Pancreas (tissue), 10 donors: ENCODE measurements at places on chromosomes 6 and 20.

- peak; percentile 94 for DNase-seq
Observed at GRCh38 chr6:166381733-166382499, 824 bp downstream of the MPC1 start.

- no peak for DNase-seq
Observed at GRCh38 chr6:142918339-142919042, 26.5 kb downstream of the HIVEP2 start.

GRCh38 chr6:150987371-150987828 is 121.9 kb downstream of the MTHFD1L start:
- no peak for DNase-seq

DNA sequence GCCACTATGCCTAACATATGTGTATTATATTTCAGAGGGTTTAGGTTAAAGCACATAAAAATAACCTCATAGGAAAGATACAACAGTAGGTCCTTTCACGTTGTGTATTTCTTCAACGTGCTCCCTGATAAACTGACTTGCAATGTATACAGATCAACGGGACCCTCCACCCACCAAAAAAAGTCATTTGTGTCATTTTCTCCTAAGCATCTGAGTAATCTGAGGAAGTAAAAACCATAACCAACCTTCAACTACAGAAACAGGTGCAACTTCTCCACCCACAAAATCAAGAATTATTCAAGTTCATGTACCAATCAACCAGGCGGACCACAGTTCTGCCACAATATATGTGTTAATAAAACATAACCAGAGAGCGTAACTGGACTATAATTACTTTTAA is 54.9 kb upstream of the NHSL1 start:
- no peak for DNase-seq

DNA sequence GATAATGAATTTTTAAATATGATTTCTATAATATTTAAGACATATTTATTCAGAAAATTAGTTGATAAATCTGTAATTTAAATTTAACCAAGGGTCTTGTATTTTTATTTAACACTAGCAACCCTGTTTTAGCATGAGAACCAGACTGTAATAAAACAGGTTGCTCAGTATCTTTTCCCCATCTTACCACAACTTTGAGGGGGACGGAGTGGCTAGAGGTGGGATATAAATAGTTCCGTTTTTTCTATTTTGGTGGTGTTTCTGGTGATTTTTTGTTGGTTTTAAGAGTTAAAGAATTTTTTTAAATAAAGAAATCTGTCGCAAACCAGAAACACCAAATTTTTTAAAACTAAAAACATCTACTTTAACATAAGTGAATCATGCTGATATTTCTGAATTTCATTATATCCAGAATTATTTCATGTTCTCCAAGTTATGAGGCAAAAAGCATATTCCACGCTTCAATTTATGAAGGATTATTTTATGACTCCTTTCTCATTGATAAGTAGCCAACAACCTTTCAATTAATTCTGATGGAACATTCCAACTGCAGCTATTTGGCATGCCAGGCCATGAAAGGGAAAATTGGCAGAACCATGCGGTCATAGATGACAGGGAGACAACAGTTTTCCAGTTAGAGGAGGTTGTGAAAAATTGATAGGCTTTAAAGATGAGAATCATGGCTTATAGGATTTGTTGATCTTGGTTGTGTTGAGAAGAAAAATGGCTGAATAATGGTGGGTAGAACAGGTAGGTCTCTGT is 151.9 kb upstream of the CARMIL1 start:
- DNase-seq: no peak

DNA sequence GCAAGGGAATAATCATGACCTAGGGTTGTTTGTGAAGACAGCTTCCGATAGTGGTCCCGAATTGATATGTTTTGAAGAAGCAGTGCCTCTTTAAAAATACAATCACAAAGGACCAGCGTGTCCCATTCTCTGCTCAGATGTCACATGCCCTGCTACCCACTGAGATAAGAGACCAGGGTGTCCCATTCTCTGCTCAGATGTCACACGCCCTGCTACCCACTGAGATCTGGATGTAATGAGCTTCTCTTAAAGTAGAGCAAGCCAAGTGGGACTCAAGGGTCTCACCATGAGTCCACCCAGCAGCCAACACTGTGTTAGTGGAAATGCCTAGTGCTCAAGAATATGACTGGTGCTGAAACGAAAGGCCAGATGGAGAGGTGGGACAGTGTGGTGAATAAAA is 22.2 kb downstream of the RIN2 start:
- DNase-seq: no peak

DNA sequence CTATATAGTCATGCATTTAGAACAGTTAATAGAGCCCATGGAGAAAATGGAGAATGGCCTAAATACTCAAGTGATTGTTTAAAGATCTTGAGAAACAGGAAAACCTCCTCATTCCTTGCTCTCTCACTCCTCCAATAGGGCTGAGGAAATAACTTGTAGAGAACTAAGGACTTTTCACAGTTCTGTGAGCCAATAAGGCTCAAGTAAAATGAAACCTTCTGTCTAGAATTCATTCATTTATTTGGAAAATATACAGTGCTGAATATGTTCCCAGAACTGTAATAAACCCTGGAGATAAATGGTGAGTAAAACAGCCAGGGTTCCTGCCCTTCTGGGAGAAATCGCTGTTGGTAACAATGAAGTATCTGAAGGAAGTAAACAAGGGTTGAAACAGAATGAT is 35.3 kb downstream of the ELOVL2 start:
- DNase-seq: no peak

DNA sequence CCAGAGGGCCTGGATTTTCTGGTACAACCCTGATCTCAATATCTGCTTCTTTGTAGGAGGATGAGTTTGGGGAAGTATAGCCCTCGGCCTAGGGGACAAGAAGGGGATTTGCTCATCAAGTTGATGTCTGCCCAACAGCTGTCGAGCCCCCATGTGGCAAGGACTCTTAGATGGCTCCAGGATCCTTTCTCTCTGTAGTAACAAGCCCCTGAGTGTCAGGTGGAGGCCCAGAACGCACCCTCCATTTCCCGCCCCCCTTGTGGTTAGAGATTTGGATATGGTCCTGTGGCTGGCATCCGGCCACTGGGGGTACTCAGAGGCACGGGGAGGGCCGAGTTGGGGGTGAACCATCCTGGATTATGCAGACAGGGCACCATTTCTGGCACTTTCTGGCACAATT is 50.1 kb downstream of the CTCFL start:
- no peak for DNase-seq

DNA sequence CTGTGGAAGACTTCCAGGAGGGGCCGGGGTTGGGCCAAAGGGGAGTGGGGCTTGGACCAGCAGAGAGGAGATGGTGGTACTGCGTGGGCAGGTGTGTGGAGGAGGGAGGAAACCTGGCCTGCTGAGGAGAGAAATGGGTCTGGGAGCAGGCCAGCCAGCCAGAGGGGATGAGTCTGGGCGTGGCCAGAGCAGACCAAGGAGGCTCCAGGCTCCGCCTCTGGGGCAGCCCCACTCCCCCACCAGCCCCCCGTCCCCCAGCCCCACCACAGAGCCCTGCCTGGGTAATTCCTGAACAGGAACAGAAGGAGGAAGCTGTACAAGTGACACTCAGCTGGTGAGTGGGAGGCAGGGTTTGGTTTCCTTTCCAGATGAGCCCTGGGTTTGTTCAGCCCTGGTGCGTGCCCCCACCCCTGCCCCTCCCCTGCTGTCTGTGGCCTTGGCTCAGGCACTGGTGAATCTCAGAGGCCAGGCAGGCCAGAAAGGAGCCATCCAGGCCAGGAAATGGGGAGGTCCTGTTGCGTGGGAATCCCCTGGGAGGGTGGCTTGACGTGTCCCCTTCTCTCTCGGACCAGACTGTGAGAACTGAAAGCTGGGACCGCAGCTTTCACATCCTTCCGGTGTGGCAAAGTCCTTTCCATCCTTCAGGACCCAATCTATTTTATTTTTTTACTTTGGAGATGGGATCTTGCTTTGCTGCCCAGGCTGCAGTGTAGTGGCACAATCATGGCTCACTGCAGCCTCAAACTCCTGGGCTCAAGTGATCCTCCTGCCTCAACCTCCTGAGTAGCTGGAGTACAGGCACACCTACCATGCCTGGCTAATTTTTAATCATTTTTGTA is 9.4 kb upstream of the SRC start:
- DNase-seq: no peak

DNA sequence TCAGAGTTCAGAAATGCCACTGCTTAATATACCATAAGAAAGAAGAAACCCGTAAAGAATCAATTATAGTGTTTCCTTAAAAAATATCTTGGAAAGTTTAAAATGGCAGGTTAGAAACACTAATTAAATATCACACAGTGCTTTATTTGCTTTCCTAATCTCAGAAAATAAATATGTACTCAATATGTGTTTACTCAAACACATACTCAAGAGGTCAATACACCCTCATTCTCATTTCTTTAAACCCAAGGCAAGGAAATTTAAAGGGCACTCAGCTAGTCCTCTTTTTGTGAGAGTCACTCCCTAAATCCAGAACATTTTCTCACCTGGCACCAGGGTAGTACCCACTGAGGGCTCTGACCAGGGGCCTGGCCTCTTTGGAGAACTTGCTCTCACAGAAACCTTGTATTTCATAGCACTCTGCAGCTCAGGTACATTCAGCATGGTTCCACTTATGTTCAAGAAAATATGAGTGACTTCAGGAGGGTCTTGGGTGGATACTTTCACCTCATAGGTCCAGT is 38.2 kb downstream of the ROS1 start:
- no peak for DNase-seq

- no peak for DNase-seq
Observed at GRCh38 chr6:6651335-6651734, 62.8 kb downstream of the LY86 start.

- DNase-seq: no peak
Observed at GRCh38 chr6:100235631-100236030, 229.1 kb downstream of the SIM1 start.

GRCh38 chr6:130885392-130886192 is 58.4 kb downstream of the SMLR1 start:
- DNase-seq: no peak

DNA sequence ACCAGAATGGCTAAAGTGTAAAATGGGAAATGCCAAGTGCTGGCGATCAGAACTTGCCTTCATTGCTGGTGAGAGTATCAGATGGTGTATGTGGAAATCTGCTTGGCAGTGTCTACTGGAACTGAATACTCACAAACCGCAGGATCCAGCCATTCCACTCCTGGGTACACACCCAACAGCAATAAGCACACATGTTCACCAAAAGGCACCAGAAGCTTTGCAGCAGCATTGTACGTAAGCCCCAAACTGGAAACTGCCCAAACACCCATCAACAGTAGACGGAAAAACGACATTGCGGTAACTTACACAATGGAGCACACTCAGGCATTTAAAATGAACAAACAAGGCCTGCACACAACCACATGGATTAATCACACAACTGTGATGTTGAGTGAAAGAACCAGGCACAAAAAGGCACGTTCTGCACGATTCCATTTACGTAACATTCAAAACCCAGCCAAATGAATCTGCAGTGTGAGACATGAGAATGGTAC is 37.3 kb upstream of the BPIFA2 start:
- no peak for DNase-seq

DNA sequence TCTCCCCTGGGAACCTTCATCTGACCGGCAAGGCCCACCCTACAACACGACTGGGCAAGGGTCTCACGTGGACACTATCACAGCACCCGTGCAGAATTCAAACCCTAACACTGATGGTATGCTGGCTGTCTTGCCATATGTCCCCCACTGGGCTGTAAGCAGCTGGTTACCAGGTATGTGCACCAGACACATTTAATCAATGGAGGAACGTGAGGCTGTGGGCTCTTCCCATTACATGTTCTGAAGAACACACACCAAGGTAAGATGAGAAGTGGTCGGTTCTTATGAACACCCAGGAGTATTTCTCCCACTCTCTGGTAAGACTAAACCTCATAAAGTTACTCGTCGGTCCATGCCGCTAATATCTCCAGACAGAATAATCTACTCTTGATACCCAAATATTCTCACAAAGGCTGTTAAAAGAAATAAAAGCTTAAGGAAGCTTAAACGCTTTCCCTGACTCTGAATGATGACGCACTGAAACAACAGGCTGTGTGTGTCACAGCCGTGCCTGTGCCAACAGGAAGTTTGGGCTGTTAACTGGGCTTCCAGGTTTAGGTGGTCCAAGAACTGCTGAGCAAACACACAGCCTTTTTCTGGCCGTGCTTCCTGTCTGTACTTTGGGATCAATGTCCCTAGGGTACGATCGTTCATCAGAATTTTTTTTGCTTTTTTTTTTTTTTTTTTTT is 75.3 kb downstream of the SLC23A2 start:
- peak; percentile 45 for DNase-seq

GRCh38 chr6:152983637-152984512 is 1.0 kb upstream of the FBXO5 start:
- peak; percentile 96 for DNase-seq

- DNase-seq: no peak
Observed at GRCh38 chr20:24382331-24382730, 87.1 kb upstream of the SYNDIG1 start.

DNA sequence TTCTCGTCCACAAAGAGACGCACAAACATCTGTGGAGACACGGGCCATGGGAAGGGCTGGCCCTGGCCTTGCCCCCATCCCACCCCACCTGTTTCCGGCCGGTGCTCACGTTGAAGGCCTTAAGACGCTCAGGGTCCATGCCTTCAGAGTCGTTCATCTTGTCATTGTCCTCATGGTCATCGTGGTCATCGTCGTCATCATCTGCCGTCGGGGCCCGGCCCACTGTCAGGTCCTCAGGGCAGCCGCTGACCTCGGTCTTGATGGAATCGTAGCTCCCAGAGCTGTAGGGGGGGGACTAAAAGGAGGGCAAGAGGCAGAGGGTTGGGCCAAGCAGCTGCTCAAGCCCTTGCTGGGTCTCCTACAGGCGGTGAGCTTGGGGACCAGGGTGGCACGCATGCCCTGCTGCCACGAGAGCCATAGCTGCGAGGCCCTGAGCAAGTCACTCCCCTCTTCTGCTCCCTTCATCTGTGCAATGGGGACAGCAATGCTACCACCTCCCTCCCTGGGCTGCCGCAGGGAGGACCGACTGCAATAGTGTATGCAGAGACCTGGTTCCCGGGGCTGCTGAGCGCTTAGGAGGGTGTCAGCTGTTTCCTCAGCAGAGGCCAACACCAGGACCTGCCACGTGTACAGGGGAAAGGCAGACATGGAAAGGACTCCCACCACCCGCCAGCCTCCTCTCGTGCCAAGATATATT is 95.5 kb downstream of the ASXL1 start:
- peak; percentile 48 for DNase-seq

DNA sequence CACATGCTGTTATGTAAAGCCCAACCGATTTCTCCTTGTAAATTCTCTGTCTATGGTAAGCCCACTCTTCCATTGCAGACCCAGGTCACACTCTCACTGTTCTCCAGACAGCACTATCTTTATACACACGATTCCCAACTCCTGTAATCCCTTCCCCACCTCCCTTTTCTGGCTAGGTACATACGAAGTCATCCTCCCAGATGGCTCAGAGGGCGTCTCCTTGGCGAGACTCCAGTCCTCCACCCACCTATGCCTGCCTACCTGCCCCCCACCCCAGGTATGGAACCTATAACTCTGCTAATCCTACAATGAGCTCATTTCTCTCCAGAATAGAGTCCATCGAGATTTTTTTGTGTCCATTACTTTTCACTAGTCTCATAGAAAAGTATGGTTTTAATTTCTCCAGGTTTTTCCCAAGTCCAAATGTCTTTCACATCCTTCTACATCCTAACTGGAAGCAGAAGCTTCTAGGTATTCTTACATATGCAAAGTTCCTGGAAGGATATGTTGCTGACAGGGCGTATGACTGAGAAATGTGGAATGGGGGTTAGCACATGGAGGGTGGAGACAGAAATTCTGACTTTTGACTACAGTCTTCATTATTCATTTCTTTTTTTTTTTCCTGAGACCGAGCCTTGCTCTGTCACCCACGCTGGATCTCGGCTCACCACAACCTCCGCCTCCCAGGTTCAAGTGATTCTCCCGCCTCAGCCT is 22.8 kb downstream of the SCML4 start:
- DNase-seq: no peak

- DNase-seq: no peak
Observed at GRCh38 chr6:107670792-107671199, 153.3 kb downstream of the SCML4 start.
